Mammary epithelial cell (primary cell): ENCODE measurements at places on chromosomes 11 and 22. TPM values are rescaled to one million over a fixed set of nuclear protein-coding genes. Genes with fewer than 3 reads are reported as not detected.

GRCh38 chr11:118128310-118128709, 24.3 kb downstream of the SCN4B start:
- no peak for DNase-seq

GRCh38 chr11:12241401-12241800, 131.0 kb downstream of the MICAL2 start:
- no peak for DNase-seq

DNA sequence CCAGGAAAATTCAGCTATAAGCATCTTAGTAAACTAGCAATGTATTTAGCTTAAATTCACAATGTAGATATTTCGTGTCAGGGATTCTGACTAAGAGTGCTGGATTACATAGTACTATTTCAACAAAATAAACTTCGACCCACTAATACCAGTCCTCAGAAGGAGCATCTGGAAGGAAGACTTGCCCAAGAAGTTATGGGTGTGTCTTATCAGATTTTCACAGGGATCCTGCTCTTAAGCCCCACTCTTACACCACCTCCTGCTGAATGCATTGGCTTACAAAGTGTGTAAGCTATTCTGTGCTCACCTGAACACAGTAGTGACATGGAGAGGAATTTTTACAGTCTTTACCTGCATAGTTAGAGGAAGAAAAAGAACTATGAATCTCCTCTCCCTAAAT, 35.4 kb upstream of the ANO5 start:
- DNase-seq = no peak

DNA sequence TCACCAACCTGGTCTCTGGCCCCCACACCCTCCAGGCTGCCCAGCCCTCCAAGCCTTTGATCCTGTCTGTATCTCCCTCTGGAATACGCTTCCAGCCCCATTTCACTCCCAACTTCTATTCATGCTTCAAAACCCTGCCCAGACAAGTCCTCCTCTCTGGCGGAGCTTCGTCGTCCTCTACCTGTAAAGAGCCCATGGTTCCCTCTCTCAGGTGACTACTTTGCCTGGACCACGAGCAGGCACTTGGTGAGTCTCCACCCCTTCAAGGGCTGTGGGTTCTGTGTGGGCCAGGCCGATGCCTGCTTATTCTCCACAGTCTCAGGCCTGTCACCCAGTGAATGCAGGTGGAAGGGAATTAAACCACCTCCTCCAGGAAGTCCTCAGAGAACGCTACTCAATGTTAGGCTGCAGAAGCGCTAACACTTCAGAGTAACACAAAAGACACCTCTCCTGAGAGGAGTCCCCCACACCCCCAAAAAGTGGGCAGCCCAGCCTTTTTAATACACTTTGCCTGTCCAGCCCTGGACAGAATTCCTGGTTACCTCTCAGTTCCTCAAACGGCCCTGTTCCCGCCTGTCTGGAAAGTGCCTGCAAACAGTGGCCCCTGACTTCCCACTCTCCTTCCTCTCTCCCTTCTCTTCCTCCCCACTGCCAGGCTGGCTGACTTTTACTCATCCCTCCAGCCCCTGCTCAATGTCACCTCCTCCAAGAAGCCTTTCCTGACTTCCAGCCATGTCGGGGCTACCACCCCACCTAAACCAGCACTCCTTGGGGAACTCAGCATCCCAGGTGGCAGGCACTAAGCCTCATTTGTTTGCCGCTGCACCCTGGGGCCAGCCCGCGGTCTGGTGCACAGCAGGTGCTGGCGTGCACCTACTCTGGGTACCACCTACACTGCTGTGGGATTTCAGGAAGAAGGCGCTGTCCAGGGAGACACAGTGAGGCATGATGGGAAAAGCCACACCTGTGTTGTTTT, 9.0 kb downstream of the RAC2 start:
- no peak for DNase-seq

DNA sequence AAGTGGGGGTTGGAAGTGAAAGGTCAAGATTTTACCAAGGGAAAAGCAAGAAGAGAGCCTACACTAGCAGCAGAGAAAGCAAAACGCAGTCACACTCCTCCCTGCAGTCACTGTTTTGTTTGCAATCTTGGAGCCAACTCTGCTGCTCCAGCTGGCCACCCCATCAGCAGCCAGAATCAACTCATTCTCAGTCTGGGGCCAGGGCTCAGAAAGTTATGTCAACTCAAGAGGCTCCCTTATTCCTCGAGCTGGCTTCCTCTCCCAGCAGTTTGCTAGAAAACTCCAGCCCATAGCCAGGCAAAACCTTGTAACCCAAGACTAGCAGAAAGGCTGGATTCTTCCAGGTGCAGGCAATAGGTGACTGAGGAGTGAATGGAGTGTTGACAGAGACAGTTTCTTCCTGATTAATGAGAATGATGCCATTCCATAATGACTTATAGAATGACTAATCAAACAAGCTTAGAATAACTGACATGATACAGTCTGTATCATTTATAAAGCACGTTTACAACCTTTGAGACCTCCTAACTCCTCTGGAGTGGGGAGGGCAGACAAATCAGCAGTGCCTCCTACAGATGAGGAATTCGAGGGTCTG, 53.4 kb downstream of the P4HA3 start:
- DNase-seq = no peak

DNA sequence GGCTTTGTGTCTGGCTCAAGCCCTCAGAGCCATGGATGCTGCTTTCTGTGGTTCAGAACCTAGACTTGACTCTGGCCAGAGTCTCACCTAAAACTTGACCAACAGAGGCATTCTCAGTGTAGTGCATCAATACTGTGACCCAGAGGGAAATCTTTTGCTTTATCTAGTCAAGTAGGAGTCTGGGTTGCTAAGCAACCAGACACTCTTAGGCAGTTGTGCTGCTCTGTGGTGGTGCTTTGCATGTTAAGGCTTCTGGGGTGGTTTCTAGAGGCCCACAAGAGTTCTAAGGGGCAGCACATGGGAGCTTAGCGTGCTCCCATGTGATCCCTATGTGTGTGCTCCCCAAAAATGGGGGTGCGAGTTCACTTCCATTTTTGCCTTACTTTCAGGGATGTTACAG, 224.6 kb upstream of the PLET1 start:
- no peak for DNase-seq

- DNase-seq = no peak
Measured at GRCh38 chr11:122733318-122733717, 77.8 kb downstream of the UBASH3B start.

GRCh38 chr11:102252339-102252891, 64.9 kb upstream of the BIRC3 start:
- DNase-seq = no peak

GRCh38 chr11:130157840-130158239, 1.7 kb upstream of the ST14 start:
- DNase-seq = no peak

DNA sequence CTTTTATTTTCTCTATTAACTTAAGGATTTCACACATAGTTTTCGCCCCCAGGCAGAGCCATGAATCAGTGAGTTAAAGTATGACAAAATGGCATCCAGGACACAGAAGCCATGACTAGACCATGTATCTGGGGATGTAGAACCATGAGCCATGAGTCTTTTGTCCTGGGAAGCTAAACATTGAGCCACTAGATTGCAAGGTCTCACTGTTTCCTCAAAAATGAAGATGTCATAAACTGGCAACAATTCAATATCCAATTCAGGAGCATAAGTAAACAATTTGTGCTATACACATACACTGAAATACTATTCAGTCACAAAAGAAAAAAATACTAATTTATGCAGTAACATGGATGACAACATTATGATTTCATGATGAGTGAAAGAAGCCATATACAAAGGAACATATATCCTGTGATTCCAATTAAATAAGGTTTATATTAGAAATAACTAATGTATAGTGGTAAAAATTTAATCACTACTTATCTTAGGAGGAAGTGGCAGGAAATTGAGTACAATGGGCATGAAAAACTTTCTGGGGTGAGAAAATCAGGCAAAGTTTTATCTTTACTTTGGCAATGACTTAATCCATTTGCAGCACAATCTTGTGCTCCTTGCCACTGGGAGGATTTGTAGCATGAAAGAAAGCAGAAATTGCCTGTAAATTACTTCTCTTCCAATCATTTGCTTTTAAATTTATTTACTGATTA, 28.5 kb upstream of the CARD16 start:
- no peak for DNase-seq

GRCh38 chr11:121651257-121651605, 198.5 kb upstream of the SORL1-AS1 start:
- no peak for DNase-seq

DNA sequence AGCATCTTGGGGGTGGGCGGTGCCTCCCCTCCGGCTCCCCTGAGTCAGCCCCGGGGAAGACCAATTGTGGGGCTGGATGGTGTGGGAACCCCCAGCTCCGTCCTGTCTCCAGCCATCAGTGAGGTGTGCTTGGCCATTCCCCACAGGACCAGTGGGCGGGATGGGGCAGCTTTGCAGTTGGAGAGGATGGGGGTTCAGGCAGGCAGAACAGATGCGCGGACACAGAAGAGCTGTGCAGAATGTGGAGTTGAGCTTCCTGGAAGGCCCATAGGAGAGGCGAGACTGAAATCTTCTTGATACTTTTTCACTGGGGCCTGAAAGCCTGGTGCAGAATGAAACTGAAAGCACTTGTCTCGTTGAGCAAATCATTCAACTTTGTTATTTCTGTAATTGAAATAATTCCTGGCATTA, 23.8 kb downstream of the PARVB start:
- no peak for DNase-seq

DNA sequence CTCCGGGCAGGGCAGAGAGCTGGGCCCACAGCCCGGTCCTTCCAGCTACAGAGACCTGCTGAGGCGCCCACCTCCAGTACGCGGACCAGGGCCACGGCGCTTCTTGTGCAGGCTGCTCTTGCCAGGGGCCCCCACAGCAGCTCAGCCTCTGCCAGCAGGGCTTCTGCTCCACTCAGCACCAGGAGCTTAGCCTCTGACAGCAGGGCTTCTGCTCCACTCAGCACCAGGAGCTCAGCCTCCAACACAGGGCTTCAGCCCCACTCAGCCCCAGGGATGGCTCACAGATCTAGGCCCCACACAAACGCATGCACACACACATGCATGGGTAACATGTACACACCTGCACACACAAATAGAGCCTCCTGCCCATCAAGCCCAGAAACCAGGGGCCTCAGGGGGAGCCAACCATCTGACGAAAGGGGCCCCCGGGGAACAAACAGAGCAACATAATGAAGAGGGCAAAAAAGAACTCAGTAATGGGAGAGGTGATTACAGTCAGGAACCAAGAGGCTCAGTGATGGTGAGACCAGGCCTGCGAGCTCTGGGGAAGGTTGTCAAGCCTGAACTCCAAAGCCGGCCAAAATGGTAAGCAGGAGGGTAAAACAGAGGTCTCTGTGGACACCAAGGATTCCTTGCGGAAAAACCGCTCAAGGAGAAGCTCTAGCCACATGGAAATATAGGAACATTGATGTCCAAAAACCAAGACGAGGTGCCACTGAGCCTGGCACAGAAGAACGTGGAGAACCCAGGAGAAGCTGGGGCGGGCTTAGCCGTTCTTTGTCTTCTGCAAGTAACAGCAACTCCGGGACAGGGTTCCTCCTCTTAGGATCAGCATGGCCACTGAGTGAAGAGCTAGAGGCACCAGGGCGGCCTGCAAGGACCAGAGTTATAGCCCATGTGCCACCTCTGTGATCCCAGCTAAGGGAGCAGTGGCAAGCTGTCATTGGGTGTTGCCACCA, 46.5 kb downstream of the GNB1L start:
- no peak for DNase-seq

DNA sequence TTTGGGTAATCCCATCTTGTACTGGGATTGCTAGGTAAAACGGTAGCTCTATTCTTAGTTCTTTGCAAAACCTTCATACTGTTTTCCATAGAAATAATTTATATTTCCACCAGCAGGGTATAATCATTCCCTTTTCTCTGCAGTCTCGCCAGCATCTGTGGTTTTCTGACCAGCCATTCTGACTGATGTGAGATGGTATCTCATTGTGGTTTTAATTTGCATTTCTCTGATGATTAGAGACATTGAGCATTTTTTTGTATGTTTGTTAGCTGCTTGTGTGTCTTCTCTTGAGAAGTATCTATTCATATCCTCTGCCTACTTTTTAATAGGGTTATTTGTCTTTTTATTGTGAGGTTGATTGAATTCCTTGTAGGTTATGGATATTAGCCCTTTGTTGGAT, 220.9 kb downstream of the PGR start:
- peak; percentile 50 for DNase-seq

GRCh38 chr11:35853971-35854370, 89.9 kb upstream of the LDLRAD3 start:
- no peak for DNase-seq

DNA sequence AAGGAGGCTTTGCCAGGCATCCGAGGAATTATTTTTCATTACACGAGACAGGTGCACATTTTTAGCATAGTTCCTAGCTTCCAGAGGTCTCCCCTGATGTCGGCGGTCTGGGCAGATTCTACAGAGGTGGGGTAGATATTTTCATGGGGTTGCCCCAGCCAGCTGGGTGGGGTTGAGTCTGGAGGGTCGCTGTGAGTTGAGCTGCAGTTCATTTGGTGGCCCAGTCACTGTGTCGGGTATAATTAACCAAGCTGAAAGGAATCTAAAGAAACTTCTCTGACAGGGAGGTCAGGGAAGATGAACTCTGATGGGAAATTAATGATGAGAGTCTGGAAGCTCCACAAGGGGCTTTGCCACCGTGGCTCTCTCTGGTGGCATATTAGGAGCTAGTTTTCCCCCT, 233.7 kb upstream of the NAV2 start:
- DNase-seq = no peak

- DNase-seq = peak; percentile 52
Measured at GRCh38 chr22:30920407-30920806, 48.2 kb downstream of the MORC2 start.

DNA sequence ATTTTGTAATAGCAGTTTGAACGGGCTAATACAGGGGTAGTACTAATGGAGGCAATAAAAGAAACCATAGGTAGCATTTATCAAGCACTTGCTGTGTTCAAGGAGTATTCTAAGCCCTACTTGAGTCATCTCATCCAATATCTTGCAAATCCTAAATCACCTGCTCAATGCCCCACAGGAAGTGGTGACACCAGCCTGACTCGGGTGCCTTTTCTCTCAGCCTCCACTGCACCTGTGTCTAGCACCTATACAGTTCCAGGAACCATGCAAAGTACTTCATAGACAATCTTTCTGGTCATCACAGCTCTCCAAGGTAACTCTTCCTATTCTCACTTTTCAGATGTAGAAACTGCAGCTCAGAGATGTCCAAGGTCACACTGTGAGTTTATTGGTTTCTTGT, 98.0 kb downstream of the PRR5L start:
- DNase-seq = no peak

DNA sequence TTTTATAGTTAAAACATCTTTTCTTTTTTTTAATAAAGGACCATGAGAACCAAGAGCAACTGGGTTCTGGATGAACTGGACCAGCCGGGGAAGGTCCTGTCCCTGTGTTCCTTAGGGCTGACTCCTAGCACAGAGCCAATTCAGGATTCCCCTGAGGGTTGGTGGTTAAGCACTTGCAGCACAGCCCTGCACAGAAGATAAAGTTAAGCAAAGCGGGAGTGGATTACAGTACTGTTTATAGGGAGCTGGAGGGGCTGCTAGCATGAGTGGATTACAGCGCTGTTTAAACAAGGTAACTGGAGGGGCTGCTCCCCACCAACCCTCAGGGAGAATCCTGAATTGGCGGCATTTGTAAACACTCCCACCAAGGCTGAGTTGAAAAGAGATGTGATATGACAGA, 90.6 kb downstream of the CELSR1 start:
- no peak for DNase-seq

The HBD gene
- total RNA-seq = not detected

The KIF18A gene
- 1.0 TPM for total RNA-seq

The ANGPTL5 gene
- not detected in 2 replicates for total RNA-seq

The F2 gene
- not detected in 2 replicates for total RNA-seq

The SLC3A2 gene
- 1,418 and 2,317 TPM in 2 replicates for total RNA-seq

The SORL1 gene
- total RNA-seq = 84.3 and 121 TPM in 2 replicates

The VWCE gene
- total RNA-seq = 0.82 and 1.5 TPM in 2 replicates

The MUC2 gene
- not detected in 2 replicates for total RNA-seq

The LRP5 gene
- total RNA-seq = 41.7 TPM

The SLC22A12 gene
- total RNA-seq = not detected

The NLRP6 gene
- not detected in 2 replicates for total RNA-seq

The SMIM35 gene
- not detected for total RNA-seq
